ENCODE measurements at places on chromosomes 4 and X.
A peak's percentile ranks its signal among the peaks of the same experiment; 100 is the strongest.

DNA sequence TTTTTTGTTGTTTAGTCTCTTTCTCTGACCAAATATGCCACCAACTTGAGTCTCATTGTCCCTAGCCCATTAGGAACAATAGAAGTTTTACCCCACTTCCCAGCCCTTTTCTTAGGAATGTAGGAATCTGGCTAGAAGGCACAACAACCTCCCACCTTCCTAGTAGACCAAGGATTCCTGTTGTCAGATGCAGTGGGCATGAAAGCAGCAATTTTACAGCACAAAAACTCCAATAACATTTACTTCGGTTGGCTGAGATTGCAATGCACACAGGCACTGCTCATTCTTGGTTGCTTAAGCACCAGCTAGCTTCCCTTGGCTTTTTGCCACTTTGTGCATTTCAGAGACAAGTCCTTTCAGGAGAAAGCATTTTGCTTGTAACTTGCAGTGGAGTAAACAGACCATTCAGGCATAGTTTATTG is 312.8 kb downstream of the TENM3 start:
- DNase-seq, result no peak

- no peak for DNase-seq
Measured at GRCh38 chr4:81688085-81688484, 216.4 kb upstream of the RASGEF1B start.

DNA sequence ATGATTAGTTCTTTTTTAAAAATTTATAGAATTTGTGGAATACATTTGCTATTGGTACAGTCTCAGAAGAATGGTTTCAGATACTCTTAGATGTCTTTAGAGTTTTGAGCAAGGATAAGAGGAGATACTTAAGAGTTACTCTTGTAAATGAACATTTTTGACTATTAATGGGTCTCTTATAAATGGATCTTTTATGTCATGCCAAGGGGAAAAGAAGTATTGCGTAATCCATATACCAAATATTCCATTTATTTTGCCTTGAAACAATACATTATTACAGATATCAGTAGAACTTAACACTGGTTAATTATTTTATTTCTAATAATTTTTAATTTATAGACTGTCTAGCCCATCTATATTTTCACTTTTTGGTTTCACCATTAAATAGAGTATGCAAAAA is 17.2 kb upstream of the DCAF4L1 start:
- DNase-seq, result no peak

GRCh38 chr4:118398226-118399090 is 45.7 kb upstream of the PRSS12 start:
- DNase-seq, result no peak

DNA sequence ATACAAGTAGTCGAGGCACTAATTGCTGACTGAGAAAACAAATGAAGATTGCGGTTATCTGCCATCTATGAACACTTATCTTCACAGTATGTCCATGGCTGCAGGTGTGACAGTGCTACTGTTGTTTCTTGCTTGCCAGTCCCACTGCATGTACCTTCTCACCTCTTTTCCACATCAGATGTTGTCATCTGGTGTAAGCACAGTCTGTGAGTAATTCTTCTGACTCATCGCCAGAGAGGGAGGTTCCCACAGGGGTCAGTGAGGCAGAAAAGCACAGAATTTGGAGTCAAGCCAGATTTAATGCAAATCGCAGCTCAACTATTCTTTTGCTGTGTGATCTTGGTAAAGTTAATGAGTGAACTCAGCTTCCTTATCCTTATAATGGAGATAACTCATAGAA is 144.4 kb downstream of the GLRA2 start:
- DNase-seq, result no peak

- DNase-seq, result no peak
Measured at GRCh38 chr4:26218677-26219605, 101.9 kb upstream of the RBPJ start.

GRCh38 chr4:168357941-168358340 is 39.4 kb upstream of the DDX60 start:
- no peak for DNase-seq

- DNase-seq, result no peak
Measured at GRCh38 chr4:126375462-126376054, 1060.8 kb downstream of the FAT4 start.

- no peak for DNase-seq
Measured at GRCh38 chr4:123345935-123346300, 50.7 kb upstream of the SPRY1 start.

DNA sequence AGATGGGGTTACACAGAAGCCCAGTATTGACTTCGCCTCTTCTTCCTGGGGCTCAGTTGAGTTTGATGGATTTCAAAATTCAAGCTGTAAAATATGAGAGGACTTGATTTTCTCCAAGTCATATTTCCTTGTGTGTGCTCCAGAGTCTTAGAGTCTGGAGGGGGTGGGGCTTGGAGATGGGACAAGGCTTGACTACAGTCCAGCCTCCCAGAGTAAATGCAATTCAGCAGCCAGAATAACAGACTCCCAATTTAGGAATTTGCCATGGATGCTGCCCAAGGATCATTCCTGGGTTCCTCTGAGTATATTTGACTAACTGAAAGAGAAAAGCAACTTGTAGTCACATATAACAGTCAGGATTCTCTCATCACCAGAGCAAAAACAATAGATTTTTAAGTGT is 53.7 kb upstream of the RBPJ start:
- DNase-seq, result peak; percentile 50

DNA sequence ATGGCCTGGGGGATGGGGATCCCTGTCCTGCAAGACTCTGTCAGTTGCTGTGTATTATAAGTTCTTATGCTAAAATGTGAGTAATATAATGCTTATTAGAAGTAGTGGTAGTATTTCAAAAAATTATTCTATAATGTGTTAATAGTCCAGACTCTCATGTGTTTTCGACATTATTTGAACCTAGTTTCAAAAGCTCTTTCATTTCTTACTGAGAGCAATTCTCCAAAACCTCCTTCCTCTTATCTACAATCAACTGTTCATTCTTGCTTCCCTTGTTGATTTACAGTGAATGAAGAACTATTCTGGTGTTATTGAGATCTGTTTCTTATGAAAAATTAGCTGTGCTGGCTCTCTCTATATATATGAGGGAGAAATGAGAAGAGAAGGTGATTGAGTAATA is 32.9 kb upstream of the PTPN13 start:
- no peak for DNase-seq

DNA sequence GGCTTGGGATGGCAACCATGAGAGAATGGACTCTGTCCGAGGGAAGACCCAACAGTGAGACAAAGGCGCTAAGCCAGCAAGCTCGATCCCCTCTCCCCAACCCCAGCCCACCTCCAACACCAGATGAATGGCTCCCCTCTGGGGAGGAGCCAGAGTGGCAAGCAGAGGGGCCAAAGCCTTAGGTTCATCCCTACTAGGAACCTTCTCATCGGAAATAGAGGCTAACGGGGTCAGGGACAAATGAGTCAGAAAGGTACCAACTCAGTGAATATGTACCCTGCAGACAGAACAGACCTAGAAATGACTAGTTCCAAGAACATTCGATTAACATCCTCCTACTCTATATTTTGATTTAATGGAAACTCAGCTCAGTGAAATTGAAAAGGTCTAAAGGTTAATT is 73.9 kb downstream of the NSG1 start:
- no peak for DNase-seq

DNA sequence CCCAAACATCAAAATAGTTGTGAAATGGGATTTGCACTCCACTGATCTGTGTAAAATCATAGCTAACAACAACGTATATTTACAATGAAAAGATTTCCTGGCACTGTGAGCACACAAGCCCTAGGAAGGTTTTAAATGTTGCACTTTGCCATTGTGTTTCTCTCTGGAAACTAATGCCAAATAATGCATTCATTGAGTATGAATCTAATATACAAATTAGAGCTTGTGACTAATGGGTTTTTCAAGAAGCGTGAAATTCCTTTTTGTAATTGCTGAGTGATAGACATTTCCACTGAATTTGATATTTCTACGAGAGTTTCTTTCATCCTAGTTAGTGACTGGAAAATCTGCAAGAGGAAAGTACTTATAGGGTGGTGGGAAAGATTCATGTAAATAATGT is 135.9 kb downstream of the COL25A1 start:
- no peak for DNase-seq

- DNase-seq, result peak; percentile 35
Measured at GRCh38 chr4:137909529-137910309, 332.4 kb downstream of the SLC7A11 start.

DNA sequence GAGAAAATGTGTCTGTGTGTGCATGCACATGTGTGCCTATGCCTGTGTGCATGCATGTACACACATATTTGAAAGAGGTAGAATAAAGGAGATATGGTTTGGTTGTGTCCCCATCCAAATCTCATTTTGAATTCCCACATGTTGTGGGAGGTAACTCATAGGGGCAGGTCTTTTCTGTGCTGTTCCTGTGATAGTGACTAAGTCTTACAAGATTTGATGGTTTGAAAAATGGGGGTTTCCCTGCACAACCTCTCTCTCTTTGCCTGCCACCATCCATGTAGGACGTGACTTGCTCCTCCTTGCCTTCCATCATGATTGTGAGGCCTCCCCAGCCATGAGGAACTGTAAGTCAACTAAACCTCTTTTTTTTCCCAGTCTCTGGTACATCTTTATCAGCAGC is 87.2 kb downstream of the PRDM5 start:
- no peak for DNase-seq

DNA sequence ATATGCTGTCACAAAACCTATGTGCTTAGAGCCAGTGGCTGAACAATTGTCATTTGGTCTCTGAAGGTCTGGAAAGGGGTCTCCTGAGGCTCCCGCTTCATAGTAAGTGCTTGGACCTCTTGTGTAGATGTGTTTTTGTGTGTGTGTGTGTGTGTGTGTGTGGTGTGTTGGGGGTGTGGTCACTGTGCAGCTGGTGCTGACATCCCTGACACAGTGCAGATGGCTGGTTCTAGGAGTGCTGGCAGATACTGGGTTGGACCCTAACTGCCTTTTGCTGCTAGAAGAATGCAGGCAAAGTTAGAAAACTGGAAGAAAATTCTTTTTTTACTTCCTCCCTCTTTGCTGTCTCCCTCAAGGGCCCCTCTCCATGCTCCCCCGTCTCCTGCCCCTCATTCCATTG is 1872.6 kb downstream of the ARAP2 start:
- DNase-seq, result no peak

DNA sequence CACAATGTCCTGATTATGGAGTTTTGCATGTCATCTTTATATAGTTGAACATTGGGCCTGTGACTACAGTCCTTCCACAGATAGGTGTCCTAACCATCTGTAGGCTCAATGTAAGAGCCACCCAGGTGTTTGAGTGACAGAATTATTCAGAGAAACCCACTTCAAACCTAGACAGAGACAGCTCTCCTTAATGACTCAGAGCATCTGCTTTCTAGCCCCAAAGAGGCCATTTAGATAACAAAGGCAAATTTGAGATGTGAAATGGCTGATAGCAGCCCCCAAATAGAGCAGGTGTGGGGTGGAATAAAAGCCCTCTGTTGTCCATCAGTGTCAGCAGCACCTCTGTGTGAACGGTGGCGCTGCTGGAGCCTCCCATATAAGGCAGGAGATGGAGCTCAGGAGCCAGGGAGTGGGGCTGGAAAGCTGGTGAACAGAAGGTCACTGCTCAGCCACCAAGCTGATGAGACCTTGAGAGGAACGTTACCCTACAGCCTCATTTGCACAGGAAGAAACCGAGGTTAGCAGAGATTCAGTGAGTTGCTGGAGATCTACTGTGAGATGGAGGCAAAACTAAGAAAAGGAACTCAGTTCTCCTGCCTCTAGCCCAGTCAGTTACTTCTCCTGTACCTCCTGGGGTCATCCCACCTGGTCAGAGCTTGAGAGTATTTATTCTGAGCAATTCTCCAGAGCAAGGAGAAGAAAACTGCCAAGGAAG is 153.3 kb upstream of the LNX1 start:
- DNase-seq, result no peak

GRCh38 chr4:186948361-186949242 is 224.9 kb upstream of the FAT1 start:
- DNase-seq, result no peak

- no peak for DNase-seq
Measured at GRCh38 chrX:153307276-153308178, 14.0 kb downstream of the PNMA6F start.

- DNase-seq, result peak; percentile 46
Measured at GRCh38 chr4:17232566-17233253, 279.2 kb downstream of the QDPR start.

GRCh38 chr4:86934147-86934770 is 552 bp upstream of the AFF1 start:
- no peak for DNase-seq

DNA sequence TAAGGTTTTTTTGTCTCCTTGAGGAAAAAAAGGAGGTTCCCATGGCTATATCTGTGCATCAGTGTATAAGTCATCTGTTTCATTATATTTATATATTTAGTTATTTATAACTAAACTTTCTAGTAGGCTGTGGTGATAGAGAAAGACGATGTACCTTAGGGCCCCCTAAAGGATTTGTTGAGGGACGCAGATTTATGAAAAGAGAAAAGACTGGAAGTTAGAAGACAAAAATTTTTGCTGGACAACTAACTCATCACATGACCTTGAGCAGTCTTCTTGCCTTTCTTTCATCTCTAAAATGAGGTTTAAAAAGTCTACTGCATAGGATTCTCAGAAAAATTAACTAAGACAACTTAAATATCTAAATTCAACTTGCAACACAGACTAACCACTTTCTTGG is 6.1 kb downstream of the GASK1B start:
- DNase-seq, result no peak

GRCh38 chr4:54695337-54695736 is 37.6 kb downstream of the KIT start:
- no peak for DNase-seq

DNA sequence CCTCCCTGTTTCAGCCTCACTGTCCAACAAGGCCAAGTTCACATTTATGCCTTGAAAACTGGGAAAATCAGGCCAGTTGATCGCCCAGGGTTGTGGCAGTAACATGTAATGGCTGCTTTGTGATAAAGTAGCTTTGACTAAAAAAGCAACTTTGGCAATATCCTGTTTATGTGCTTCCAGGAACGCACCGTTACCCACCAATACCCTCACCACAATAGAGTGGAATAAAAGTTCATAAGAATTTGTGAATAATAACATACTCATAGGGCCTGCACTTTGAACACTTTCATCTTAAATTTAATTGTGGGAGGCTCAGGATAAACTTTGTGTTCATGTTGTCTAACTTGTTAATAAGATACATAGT is 80.7 kb upstream of the MAML3 start:
- DNase-seq, result no peak

DNA sequence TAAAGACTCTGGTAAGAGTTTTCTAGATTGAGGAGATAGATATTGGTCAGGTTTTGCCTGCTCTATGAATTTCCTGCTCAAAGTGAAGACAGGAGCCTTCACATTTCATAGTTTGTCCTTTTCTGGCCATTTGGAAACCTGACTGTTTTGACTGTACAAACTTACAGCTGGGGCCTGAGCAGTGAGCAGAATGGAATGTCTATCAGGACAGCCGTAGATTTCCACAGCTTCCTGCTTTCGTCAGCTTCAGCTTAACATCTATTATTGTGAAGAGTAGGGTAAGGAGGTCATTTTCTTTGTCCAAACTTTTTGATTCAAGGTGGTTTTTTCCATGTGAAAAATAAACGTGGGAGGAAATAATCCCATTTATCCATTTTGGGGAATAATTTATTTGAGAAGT is 124.3 kb upstream of the DIPK2B start:
- no peak for DNase-seq
